Karpas-422 (cell line): ENCODE measurements at places on chromosomes 5 and 9. TPM values are rescaled to one million over a fixed set of nuclear protein-coding genes. Genes with fewer than 3 reads are reported as not detected.

DNA sequence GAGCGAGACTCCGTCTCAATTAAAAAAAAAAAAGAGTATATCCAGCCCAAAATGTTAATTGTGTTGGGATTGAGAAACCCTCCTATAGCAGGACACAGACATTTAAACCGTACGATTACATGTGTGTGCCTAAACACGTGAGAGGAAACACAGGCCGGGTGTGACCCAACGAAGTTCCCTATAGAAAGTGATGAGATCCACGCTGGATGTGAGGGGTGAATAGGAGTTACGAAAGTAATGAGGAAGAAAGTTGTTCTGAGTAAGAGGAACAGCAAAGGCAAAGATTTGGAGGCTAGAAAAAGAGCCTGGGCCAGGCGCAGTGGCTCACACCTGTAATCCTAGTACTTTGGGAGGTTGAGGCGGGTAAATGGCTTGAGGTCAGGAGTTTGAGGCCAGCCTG is 13.6 kb downstream of the NAIF1 start:
- no peaks in the 10 kb centered on the region for H3K4me1 ChIP-seq
- H3K27me3 ChIP-seq = no peaks in the 10 kb centered on the region
- H3K27ac ChIP-seq = no peak overlapping the region
- no peaks in the 10 kb centered on the region for H3K36me3 ChIP-seq

- H3K27me3 ChIP-seq = no peaks in the 10 kb centered on the region
- H3K27ac ChIP-seq = no peak overlapping the region
- no peak for DNase-seq
- no peak overlapping the region for H3K4me3 ChIP-seq
These were observed 54.4 kb downstream of the ARSB start for GRCh38 chr5:78930721-78931120.

LSM11 gene
- 5.7 and 6.5 TPM in 2 replicates for total RNA-seq

DNA sequence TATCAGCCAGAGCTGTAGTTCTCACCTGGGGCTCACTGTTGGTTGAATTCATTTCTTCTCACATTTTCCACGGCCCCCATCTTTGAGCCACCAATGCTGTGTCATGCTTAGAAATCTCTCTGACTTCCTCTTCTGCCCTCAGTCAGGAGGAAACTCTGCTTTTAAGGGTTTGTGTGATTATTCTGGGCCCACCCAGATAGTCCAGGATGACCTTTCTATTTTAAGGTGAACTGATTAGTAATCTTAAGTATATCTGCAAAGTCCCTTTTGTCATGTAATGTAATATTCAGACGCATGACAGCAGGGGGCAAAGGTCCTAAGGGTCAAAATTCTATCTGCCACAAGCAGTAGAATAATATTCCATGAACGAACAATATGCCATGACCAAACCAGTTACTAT is 88.4 kb downstream of the AK8 start:
- H3K36me3 ChIP-seq = no peaks in the 10 kb centered on the region
- H3K4me1 ChIP-seq = no peaks in the 10 kb centered on the region
- H3K4me3 ChIP-seq = no peak overlapping the region
- H3K27ac ChIP-seq = no peak overlapping the region
- DNase-seq = no peak

GRCh38 chr9:503326-503725 is 288.7 kb downstream of the DOCK8 start:
- H3K4me1 ChIP-seq = peaks cover 26% of the 10 kb centered on the region
- H3K27ac ChIP-seq = peak overlapping the region; percentile 66

GRCh38 chr5:170131235-170131634 is 25.5 kb downstream of the FOXI1 start:
- DNase-seq = no peak
- H3K4me1 ChIP-seq = peaks cover 31% of the 10 kb centered on the region
- H3K27ac ChIP-seq = no peak overlapping the region

DNA sequence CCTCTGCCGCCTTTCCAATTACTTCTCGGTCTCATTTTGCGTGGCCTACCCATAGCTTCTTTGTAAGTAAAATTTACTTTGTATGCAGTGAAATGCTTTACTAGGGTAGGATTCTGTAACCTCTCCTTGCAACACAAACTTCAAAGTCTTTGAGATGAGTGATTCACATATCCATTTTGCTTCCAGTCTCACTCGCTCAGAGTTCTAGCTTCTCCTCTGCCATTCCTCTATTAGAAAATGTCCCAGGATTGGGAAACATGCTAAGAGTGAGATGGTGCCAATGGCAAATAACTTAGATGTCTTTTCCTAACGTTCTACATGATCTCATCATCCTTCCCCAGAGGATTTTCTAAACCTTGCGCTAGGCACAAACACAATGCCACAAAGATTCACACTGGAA is 270.5 kb upstream of the SLC30A5 start:
- H3K36me3 ChIP-seq = no peaks in the 10 kb centered on the region
- no peak overlapping the region for H3K4me3 ChIP-seq
- no peak overlapping the region for H3K27ac ChIP-seq
- DNase-seq = no peak

PDE6A gene
- not detected in 2 replicates for total RNA-seq

OSTF1 gene
- total RNA-seq = 56.1 and 60.0 TPM in 2 replicates

SPATA24 gene
- total RNA-seq = 4.6 and 7.7 TPM in 2 replicates

ADAM19 gene
- total RNA-seq = 4.9 and 5.7 TPM in 2 replicates

COL15A1 gene
- 0.40 and 0.93 TPM in 2 replicates for total RNA-seq

GRCh38 chr5:74639807-74640449 is 600 bp downstream of the ENC1 start:
- DNase-seq = peak; percentile 57
- H3K27ac ChIP-seq = no peak overlapping the region
- no peaks in the 10 kb centered on the region for H3K36me3 ChIP-seq
- no peaks in the 10 kb centered on the region for H3K27me3 ChIP-seq

GRCh38 chr9:135296735-135297455 is 182.7 kb upstream of the PPP1R26 start:
- no peaks in the 10 kb centered on the region for H3K36me3 ChIP-seq
- no peaks in the 10 kb centered on the region for H3K4me1 ChIP-seq
- H3K4me3 ChIP-seq = no peak overlapping the region
- no peak overlapping the region for H3K27ac ChIP-seq

STK32A gene
- not detected in 2 replicates for total RNA-seq

- DNase-seq = peak; percentile 72
- H3K27ac ChIP-seq = no peak overlapping the region
- H3K27me3 ChIP-seq = no peaks in the 10 kb centered on the region
- H3K36me3 ChIP-seq = no peaks in the 10 kb centered on the region
- no peak overlapping the region for H3K4me3 ChIP-seq
These were observed 29.3 kb upstream of the CRB2 start for GRCh38 chr9:123326662-123327093.

GRXCR2 gene
- total RNA-seq = not detected in 2 replicates

MARCOL gene
- not detected in 2 replicates for total RNA-seq

- no peaks in the 10 kb centered on the region for H3K27me3 ChIP-seq
- DNase-seq = no peak
- H3K36me3 ChIP-seq = no peaks in the 10 kb centered on the region
- H3K4me1 ChIP-seq = no peaks in the 10 kb centered on the region
These were observed 9.4 kb upstream of the EFNA5 start for GRCh38 chr5:107680099-107680498.

PIP5K1B gene
- total RNA-seq = not detected in 2 replicates

DNA sequence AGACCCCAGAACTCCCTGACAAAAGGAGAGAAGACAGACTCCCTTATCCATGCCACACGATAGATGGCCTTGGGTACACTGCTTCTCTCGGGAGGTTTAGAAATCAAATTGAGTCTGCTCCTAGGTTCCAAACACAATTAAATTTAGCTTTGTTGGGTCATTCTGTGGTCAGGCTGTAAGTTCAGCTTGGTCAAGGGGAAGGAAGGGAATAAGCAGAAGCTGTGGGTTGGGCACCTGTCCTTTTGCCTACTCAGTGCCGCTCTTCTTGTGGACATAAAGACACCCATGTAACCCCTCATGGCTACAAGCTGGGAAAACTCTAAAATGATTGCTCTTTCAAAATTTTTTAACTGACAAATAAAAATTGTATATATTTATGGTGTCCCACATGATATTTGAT is 19.1 kb upstream of the AK3 start:
- DNase-seq = no peak
- no peak overlapping the region for H3K27ac ChIP-seq
- no peaks in the 10 kb centered on the region for H3K27me3 ChIP-seq
- no peak overlapping the region for H3K4me3 ChIP-seq
- H3K36me3 ChIP-seq = no peaks in the 10 kb centered on the region

TAF11L5 gene
- not detected in 2 replicates for total RNA-seq

DNA sequence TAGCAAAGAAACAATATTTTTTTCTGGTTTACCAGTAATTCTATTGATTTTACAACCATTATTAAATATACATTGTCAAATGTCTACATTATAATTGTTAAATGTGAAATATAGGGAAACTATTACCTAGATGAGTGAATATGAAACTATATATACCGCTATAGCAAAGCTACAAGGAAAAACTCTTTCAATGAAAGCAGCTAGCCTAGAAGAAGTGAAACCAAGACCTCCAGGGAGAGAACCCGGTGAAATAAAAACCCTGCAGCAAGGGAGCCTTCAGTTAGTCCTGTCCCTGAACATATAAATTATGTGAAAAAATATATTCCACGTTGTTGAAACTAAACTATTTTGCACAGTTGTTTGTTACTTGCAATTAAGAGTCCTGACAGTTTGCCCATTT is 913.1 kb downstream of the EFNA5 start:
- no peaks in the 10 kb centered on the region for H3K36me3 ChIP-seq
- H3K4me3 ChIP-seq = no peak overlapping the region
- H3K27ac ChIP-seq = no peak overlapping the region
- no peaks in the 10 kb centered on the region for H3K27me3 ChIP-seq
- H3K4me1 ChIP-seq = no peaks in the 10 kb centered on the region

- no peak overlapping the region for H3K27ac ChIP-seq
- H3K27me3 ChIP-seq = no peaks in the 10 kb centered on the region
- DNase-seq = no peak
- H3K4me3 ChIP-seq = no peak overlapping the region
These were observed 310.1 kb downstream of the ZNF608 start for GRCh38 chr5:124436294-124436693.

DNA sequence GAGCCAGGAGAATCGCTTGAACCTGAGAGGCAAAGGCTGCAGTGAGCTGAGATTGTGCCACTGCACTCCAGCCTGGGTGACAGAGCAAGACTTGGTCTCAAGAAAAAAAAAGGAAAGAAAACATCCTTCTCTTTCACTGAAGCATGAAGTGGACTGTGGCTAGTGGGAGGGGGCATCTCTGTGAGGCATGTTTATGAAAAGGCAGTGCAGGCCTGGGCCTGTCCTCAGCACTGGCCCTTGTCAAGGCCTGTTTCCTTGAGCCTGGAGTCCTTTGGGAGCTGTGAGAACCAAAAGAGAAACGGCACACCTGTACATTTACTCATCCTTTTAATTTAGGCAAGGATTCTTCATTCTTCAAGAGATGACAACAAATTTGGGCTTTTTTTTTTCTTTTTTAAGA is 18.3 kb upstream of the FUBP3 start:
- DNase-seq = no peak
- H3K27ac ChIP-seq = no peak overlapping the region
- no peak overlapping the region for H3K4me3 ChIP-seq
- no peaks in the 10 kb centered on the region for H3K27me3 ChIP-seq
- no peaks in the 10 kb centered on the region for H3K4me1 ChIP-seq
- H3K36me3 ChIP-seq = no peaks in the 10 kb centered on the region

SLC25A2 gene
- total RNA-seq = 0.65 and 0.82 TPM in 2 replicates

DNA sequence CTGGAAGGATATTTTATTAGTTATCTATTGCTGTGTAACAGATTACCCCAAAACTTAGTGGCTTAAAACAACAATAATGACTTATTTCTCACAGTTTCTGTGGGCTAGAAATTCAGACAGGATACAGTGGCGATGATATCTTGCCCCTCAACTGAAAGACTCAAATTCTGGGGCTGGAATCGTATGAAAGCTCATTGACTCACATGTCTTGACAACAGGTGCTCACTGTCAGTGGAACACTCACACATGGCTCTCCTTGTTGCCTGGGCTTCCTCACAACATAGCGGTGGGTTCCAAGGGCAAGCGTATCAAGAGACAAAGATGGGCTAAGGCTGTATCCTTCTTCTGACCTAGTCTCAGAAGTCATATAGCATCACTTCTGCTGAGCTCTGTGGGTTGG is 3.7 kb upstream of the GNPDA1 start:
- no peak overlapping the region for H3K27ac ChIP-seq

DNA sequence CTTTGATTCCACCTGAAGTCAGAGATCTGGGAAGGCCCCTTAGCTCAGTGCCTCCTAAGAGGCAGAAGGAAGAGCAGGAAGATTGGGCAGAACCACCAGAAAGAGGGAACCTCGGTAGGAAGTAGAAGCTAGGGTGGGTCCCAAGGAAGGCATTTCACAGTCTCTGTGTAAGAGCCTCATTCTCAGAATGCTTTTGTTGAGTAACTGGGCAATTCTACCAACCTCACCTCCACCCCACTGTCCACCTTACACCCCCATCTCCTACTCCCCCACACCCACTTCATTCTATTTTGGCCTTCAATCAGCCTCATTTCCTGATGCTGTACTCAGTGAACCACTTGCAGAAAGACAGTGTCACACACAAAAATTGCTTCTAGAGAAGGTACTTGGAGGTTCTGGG is 3.5 kb downstream of the HBEGF start:
- H3K27ac ChIP-seq = no peak overlapping the region
- peaks cover 27% of the 10 kb centered on the region for H3K4me1 ChIP-seq
- H3K27me3 ChIP-seq = no peaks in the 10 kb centered on the region

GRCh38 chr9:132207839-132208615 is 46.2 kb downstream of the NTNG2 start:
- H3K36me3 ChIP-seq = no peaks in the 10 kb centered on the region
- no peak overlapping the region for H3K27ac ChIP-seq
- no peak for DNase-seq
- no peaks in the 10 kb centered on the region for H3K27me3 ChIP-seq

NINJ1 gene
- 10.3 and 10.4 TPM in 2 replicates for total RNA-seq

GRCh38 chr9:134707731-134708671 is 66.4 kb downstream of the COL5A1 start:
- no peaks in the 10 kb centered on the region for H3K4me1 ChIP-seq
- no peak for DNase-seq
- H3K27me3 ChIP-seq = no peaks in the 10 kb centered on the region
- H3K4me3 ChIP-seq = no peak overlapping the region
- no peaks in the 10 kb centered on the region for H3K36me3 ChIP-seq

DNA sequence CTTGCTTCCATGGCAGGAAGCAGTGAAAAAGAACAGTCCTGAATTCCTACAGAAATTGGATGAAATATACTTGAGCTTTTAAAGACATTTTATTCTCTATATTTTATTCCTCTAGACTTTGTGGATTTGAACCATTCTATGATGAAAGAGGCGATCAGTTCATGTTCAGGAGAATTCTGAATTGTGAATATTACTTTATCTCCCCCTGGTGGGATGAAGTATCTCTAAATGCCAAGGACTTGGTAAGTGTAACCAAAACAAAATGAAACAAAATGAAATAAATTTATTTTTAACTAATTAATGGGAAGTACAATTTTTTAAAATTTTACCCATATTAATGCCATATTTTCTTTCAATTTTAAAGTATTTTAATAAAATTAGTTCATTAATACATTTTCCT is 34.1 kb downstream of the STARD4 start:
- no peaks in the 10 kb centered on the region for H3K27me3 ChIP-seq
- H3K27ac ChIP-seq = no peak overlapping the region
- H3K4me1 ChIP-seq = no peaks in the 10 kb centered on the region
- no peak for DNase-seq

UHRF2 gene
- total RNA-seq = 45.4 and 85.5 TPM in 2 replicates
